ENCODE measurements at places on chromosomes 6 and 20. TPM values are rescaled to one million over a fixed set of nuclear protein-coding genes. Genes with fewer than 3 reads are reported as not detected.

The SLC26A8 gene
- total RNA-seq: not detected

The PDE7B gene
- total RNA-seq: 12.6 TPM

The OVOL2 gene
- not detected for total RNA-seq

The NXT1 gene
- 7.3 TPM for total RNA-seq

The ISM1 gene
- 1.3 TPM for total RNA-seq

The SLC35D3 gene
- 0.08 TPM for total RNA-seq

The NRSN1 gene
- total RNA-seq: not detected

The PRR18 gene
- not detected for total RNA-seq

The HLA-DMB gene
- total RNA-seq: 9.1 TPM

- DNase-seq: no peak
These were observed 5.7 kb downstream of the COMMD7 start for GRCh38 chr20:32737371-32738223.

DNA sequence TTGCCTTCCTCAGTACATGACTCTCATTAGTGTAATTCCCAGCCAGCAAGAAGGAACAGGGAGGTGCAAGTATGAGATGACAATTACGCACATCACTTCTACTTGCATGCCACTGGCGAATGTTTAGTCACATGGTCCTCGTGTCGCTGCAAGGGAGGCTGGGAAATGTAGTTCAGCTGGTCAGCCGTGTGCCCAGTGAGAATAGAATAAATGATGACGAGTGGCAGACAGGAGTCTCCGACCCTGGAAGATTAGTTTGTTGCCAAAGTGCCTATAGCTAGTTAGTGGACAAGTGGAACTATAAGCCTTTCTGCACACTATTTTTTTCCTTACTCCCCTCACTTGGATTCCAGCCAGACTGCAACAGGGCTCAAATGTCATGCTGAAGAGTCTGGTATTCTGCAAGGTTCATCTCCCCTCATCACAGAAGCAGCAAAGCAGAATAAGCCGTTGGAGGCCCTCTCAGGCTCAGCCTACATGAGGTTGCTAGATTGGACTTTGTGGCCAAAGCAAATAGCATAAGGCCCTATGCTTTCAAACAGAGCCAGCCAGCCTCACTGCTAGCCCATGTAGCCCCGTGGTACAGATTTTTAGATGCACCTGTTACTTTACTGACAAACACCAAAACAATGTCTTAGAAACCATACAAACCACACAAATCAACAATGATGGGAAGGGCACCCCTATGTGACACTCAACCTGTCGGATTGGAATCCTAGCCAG lies 9.7 kb downstream of the LINC00237 start:
- no peak for DNase-seq

GRCh38 chr6:47079638-47080037 lies 37.5 kb upstream of the ADGRF1 start:
- no peak for DNase-seq

GRCh38 chr6:5986861-5987260 lies 19.9 kb downstream of the NRN1 start:
- no peak for DNase-seq

DNA sequence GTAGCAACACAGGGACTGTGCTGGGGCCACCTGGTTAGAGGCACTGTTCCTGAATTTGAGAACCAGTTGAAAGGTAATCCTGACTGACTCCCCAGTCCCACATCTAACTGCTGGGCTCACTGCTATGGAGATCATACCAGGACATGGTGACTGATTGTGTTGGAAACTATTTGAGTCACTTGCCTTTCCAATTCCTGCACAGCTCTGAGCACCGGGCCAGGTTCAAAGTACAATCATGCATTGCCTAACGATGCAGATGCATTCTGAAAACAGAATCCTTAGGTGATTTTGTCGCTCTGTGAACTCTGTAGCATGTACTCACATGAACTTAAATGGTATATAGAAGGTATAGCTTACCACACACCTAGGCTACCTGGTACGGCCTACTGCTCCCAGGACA lies 215.3 kb downstream of the BMP7 start:
- no peak for DNase-seq

GRCh38 chr6:36204068-36204753 lies 7.7 kb downstream of the BRPF3 start:
- no peak for DNase-seq

DNA sequence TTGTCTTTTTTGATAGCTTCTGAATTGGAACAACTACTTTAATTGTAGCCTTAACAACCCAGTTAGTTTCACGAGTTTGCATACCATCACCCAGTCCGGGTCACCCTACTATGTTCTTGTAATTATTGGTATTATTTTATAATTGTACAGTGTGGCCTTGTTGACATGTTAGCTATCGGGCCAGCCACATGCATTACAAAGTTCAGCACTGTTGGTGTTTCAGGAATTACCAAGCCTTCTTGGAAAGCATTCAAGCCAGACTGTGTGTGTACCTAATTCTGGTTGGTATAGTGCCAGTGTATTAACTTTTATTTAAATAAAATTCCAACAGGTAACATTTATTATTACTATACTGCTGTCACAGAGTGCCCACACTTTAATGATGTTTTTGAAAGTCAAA lies 150.9 kb downstream of the JARID2 start:
- DNase-seq: no peak
